EH (cell line): ENCODE measurements at places on chromosomes 3 and 15.

DNA sequence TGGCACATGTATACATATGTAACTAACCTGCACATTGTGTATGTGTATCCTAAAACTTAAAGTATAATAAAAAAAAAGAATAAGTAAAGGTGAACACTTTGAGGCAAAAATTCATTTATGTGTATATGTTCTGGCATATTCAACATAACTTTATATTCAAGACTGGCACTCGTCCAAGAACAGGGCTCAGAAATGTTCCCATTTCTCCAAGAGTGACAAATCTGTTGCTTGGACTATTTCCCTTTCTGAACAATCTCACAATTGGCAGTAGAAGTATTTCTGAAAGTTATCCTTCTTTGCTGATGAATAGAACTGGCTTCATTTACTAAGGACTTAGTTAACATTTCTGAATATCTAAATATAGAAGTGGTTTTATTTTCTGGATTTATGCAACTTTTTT is 212.8 kb downstream of the ADAMTSL3 start:
- no peak for DNase-seq

- DNase-seq = no peak
Observed at GRCh38 chr3:126612479-126613205, 42.3 kb downstream of the TXNRD3 start.

- DNase-seq = no peak
Observed at GRCh38 chr3:161066930-161067329, 38.2 kb downstream of the B3GALNT1 start.

GRCh38 chr15:42152196-42152920 is 4.1 kb downstream of the PLA2G4F start:
- peak; percentile 9 for DNase-seq

GRCh38 chr15:98241032-98241554 is 280.6 kb downstream of the ARRDC4 start:
- peak; percentile 5 for DNase-seq

DNA sequence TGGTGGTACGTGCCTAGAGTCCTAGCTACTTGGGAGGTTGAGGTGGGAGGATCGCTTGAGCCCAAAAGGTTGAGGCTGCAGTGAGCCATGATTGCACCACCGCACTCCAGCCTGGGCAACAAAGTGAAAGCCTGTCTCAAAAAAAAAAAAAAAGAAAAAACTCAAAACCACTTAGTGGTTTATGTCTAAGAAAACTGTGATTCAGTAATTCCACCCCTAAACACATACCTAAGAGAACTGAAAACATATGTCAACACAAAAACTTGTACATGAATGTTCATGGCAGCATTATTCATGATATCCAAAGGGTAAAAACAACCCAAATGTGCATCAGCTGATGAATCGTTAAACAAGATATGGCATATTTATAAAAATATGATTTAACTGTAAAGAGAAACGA is 14.3 kb downstream of the SPG21 start:
- DNase-seq = peak; percentile 58

- DNase-seq = no peak
Observed at GRCh38 chr3:117611211-117611610, 901.6 kb downstream of the TUSC7 start.

DNA sequence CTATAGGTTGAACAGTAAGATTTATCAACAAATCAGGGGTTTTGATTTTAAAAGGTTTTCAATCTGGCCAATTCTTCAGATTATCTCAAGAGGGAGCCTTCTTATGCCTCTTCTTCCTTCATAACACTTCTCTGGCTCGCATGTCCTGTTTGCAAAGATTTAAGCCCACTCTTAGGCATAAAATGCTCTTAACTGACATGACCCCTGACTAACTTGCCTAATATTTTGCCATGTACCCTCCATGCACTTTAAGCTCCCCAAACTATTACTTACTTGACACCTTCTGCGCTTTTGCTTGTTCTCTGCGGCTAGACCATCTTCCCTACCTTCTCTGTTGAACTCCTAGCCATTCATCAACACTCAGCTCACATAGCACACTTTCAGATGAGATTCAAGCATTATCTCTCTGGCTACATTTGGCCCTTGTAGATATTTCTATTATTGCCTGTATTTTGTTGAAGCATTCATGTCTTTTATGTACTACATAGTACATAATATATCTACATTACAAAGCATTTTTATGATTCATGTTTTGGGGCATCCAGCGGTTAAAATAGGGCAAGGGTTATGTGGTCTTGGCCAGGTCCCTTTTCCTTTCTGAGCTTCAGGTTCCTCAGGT is 1.0 kb upstream of the ARIH1 start:
- peak; percentile 42 for DNase-seq

DNA sequence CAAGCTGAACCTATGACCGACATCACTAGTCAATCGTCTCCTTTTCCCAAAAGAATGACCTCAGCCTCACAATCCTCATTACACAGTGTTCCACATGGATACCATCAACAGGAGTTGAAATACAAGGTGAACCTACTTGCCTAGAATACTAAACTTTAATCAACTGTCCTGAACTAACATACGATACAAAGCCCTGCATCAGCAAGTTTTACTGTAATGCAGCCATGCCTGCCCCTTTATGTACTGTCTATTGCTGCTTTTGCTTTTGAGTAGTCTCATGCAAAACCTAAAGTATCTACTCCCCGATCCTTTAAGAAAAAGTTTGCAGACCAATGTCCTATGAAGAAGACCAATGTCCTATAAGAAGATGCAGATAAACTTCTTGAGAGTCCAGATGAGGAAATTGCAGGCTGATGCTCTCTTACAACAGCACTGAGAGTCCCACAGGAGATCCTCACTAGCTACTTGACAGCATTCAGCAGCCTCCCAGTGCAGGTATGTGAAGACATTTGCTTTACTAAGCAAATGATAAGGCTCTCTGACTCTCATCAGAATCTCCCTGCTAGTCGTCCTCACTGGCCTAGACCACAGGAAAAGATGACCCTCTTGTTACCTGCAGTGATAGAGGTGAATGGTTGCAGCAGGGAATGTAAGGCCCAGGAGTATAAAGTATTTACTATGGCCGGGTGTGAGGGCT is 23.6 kb downstream of the SUCLG2 start:
- no peak for DNase-seq

- peak; percentile 36 for DNase-seq
Observed at GRCh38 chr15:57152666-57153539, 223.4 kb upstream of the CGNL1 start.

DNA sequence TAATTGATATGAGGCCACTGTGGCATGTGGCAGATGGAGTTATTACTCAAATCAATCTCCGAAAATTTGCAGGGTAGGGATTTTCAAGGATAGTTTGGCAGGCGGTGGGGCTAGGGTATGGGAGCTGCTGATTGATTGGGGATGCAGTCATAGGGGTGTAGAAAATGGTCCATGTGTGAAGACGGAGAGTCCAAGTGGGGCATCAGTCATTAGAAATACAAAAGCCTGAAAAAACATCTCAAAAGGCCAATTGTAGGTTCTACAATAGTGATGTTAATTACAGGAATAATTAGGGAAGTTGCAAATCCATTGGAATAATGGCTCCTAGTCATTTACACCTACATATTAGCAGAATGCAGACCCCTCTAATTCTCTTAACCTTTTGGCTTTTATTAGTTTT is 4.9 kb downstream of the LEKR1 start:
- no peak for DNase-seq

- DNase-seq = no peak
Observed at GRCh38 chr15:53535886-53536285, 223.6 kb downstream of the WDR72 start.

DNA sequence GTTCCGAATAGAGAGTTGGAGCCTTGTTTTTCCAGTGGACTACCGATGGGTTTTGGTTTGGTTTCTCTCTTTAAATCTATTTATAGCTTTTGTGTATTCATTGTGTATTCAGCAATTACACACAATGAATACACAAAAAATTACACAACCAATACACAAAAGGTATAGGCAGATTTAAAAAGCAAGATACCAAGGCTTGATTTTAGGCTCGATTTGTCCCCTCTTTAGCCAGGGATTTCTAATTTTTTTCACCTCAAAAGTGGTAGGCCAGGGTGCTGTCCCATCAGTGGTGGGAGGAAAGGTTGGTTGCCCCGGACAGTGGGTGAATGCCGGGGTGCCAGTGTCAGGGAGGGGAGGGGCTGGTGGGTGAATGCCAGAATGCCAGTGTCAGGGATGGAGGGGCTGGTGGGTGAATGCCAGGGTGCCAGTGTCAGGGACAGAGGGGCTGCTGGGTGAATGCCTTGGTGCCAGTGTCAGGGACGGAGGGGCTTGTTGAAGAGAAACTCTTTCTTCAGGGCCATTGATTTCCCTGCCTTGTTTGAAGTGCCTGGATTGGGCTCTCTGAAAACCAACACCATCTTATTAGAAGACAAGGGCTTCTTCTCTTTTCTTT is 186.2 kb downstream of the GOLGA6L6 start:
- DNase-seq = no peak

- DNase-seq = no peak
Observed at GRCh38 chr3:197375001-197375441, 76.6 kb upstream of the DLG1 start.

- no peak for DNase-seq
Observed at GRCh38 chr3:37032961-37033360, 39.6 kb downstream of the MLH1 start.

GRCh38 chr3:81393251-81393650 is 368.2 kb downstream of the GBE1 start:
- no peak for DNase-seq

DNA sequence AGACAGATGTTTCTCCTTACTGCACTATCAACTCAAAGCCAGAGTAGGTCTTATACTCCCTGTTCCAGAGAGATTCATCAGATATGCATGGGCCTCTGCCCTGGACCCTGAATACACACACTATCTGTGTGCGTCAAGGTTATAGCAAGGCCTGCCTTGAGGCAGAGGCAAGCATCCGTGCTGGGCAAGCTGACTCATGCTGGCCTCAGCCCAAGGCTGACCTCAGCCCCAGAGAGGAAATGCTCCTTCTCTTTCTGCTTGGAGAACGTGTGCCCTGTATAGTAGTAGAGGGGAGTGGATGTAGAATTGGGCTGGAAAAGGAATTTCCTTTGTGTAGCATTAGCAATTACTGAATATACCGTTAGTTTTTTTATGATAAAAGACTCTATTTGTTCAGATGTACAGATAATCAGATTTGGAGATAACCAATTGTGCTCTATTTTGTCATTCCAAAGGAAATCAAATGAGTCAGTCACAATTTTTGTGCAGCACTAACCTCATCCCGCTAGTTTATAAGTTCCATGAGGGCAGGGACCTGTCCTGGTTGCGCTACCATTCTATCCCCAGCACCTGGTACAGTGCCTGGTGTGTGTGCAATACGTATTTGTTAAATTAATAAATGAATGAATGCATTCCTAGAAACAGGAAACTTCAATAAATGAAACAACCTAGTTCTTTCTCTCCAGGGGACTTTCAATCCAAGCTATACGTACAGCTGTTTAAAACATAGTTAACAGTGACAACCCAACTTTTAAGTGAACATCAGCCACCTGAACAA is 13.3 kb upstream of the PAQR9 start:
- peak; percentile 95 for DNase-seq

DNA sequence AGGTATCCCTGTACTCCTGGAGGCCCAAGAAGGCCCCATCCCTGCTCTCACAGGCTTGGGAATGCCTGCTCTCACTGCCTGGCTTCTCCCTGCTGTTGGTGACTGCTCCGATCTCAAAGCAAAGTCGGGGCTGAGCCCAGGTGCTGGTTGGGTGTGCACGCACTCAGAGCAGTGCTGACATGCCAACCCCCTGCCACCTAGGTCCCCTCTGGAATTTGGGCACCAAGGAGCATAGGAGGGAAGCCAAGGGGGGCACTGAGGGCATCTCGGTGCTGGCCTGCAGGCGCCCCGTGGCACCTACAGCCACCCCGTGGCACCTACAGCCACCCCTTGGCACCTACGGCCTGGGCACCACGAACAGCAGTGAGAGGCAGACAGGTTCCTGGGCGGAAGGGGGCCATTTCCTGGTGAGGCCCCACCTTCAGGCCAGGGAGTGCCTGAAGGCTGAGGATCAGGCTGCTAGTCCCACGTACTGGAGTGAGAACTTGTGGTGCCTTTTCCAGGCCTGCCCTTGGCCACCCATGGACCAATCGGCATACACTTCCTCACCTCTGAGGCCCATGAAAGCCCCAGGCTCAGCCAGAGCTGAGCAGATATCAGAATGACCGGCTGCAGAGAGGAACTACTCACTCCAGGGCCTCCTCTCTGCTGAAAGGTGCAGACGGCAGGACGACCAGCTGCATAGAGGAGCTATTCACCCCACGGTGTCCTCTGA is 15.6 kb upstream of the HTR3E start:
- DNase-seq = no peak

DNA sequence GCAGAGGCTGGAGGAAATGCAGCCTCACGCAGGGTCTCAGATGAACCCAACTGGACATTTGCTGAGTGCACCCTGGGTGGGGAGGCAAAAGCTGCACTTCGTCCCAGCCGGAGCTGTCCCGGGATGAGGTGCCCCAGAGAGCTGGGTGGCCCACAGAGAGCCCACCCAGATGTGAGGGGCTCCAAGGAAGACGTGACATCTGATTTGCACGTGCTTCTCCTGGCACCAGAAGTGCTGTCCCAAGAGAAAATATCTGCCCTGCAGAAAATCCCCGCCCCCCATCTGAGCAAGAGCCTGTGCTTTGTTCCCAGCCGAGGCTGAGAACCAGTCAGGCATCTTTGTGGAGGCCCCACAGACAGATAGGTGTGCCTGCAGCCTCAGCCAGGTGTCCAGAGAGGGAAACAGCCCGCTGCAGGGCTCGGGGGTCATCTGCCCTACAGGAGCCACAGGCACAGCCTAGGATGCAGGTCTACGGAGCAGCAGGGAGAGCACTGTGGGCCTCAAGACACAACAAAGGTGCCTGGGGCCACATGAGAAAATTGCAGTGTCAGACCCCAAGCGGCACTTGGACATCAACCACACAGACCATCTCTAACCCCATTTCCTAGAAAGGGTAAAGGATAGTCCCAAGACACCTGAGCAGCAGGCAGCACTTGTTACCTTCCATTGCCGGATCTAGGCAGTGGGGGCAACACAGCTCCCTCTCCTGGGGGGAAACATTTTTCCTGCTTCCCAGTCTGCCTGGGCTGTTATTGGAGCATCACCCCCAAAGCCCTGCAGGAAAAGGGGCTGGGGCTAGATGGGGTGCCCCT is 5.8 kb downstream of the TMIE start:
- no peak for DNase-seq

- no peak for DNase-seq
Observed at GRCh38 chr3:195773956-195774537, 37.7 kb downstream of the MUC4 start.

- DNase-seq = no peak
Observed at GRCh38 chr15:74180881-74181602, 7.5 kb downstream of the ISLR start.

- no peak for DNase-seq
Observed at GRCh38 chr3:162892921-162893793, 1396.5 kb downstream of the OTOL1 start.

GRCh38 chr3:58025837-58026569 is 17.8 kb downstream of the FLNB start:
- DNase-seq = peak; percentile 40
